Activated T-cell treated with anti-CD3 and anti-CD28 coated beads, Interleukin-2, amount 50 U/mL, for 72 hours (primary cell): ENCODE measurements at places on chromosomes 2 and 18. TPM values are rescaled to one million over a fixed set of nuclear protein-coding genes. Genes with fewer than 3 reads are reported as not detected.
A peak's percentile ranks its signal among the peaks of the same experiment; 100 is the strongest.

- no peak for DNase-seq
Observed at GRCh38 chr18:2987876-2988790, 24.8 kb downstream of the LPIN2 start.

NMUR1 gene
- total RNA-seq = 0.21 TPM

- no peak for DNase-seq
Observed at GRCh38 chr2:8391126-8391525, 290.7 kb upstream of the ID2 start.

- DNase-seq = no peak
Observed at GRCh38 chr2:120626566-120626965, 109.1 kb upstream of the GLI2 start.

SPHKAP gene
- total RNA-seq = not detected

GRCh38 chr2:70887550-70888246 is 48.0 kb upstream of the ATP6V1B1 start:
- peak; percentile 70 for DNase-seq

DNA sequence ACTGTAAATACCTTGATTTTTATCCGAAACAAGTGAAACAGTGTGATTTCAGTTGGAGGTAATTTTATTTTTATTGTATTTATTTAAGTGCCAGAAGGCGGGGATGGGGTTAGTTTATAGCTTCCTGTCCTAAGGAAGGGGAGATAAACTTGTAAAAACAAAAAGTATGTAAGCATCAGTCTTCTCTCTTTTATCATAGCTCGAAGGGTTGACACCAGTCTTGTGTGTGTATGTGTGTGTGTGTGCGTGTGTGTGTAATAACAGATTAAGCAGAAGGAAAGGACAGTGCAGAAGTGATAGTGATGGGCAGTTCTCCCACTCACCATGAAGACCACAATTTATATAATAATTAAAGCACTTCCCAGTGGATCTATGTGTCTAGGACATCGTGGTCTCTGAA is 793.3 kb downstream of the PLCL1 start:
- no peak for DNase-seq

- DNase-seq = no peak
Observed at GRCh38 chr18:6683112-6683876, 46.2 kb upstream of the ARHGAP28 start.

DNA sequence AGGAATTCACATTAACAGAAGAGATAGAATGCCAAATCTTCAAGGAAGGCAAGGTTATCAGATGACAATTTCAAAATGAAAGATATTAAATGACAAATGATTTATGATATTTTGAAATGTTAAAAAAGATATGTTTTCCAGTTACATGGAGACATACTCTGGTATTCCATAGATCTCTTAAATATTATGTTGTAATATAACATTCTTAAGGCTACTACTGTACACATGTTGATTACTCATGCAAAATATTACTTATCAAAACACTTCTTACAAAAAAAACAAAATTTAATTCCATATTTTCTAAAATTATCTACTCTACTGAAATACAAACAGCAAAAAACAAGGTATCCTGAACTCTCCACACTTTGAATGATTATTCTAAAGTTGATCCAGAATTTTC is 22.9 kb downstream of the RTTN start:
- DNase-seq = no peak

LIPG gene
- 0.12 TPM for total RNA-seq

GRCh38 chr2:73977466-73977865 is 7.2 kb upstream of the TET3 start:
- no peak for DNase-seq

DNA sequence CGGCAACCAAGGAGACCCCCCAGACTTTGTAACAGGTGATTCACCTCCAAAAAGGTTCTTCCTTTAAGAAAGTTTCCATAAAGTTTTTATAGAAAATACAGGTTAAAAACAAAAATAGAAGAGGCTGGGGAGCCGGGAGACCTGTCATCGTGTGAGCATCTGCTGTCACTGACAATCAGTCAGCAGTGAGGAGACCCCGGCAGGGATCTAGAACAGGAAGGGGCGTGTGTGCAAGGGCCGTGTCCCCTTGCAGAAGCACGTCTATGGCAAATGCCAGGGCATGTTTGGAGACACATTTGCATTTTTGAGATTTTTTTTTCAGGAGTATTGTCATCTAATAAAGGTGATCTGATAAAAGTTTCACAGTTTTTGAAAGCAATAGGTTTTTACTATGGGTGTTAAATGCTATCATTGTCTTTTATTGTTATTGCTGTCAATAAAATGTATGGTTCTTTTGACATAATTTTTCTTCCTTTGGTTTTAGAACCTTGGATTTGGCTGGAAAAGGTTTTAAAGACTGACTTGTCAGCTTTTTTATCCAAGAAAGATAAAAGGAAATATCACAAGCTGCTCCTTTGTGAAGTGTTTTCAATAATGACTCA is 52.1 kb downstream of the MTCL1 start:
- no peak for DNase-seq

ABCG5 gene
- not detected for total RNA-seq

ATP9B gene
- 24.1 TPM for total RNA-seq

EPB41L3 gene
- 4.9 TPM for total RNA-seq

- peak; percentile 39 for DNase-seq
Observed at GRCh38 chr18:23871410-23871809, 143.1 kb upstream of the TTC39C start.

TSPYL6 gene
- not detected for total RNA-seq

- DNase-seq = no peak
Observed at GRCh38 chr2:169294001-169294675, 68.2 kb downstream of the LRP2 start.

HOXD12 gene
- not detected for total RNA-seq

PAX8 gene
- total RNA-seq = 4.3 TPM

DNA sequence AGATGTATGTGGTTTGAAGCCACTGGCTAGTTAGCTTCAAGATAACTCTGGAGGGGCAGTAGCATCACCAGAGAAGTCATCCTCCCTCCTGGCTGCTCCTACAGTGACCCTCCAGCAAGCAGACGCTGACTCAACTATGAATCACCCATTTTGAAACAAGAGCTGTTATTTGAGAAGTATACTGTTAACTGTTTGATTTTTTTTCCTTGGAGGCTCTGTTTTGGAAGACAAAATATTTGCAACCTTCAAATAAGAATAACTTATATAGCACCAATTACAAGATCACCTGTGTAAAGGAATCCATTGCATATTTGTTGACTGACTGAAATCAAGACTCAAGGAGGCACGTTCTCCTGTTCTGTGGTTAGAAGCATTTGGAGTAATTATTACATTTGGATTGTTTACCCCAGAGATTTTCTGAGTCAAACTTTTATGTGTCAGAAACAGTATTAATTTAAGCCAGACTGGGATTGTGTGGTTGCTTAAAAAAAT is 313.8 kb downstream of the MTX2 start:
- no peak for DNase-seq

DNA sequence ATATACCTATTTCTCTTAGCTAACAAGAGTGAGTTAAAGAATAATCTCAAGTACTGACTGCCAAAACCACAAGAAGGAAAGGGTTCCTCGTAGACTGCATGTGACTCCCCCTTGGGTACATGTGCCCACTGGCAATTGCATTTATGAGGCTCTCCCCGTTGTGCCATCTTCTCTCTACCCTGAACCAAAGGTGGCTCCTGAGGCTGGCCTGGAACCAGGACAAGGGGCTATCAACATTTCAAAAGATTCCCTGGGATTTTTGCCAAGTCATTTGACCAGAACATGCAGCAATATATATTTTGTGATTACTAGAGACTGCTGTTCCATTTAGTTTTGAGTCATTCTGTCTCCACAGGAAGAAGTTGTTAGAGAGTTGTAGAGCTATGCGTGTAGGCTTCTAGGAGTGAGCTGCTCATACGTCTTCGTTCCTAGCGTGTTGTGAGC is 45.8 kb downstream of the LAMA3 start:
- no peak for DNase-seq

- no peak for DNase-seq
Observed at GRCh38 chr2:10524341-10524740, 76.2 kb upstream of the ODC1 start.

DNA sequence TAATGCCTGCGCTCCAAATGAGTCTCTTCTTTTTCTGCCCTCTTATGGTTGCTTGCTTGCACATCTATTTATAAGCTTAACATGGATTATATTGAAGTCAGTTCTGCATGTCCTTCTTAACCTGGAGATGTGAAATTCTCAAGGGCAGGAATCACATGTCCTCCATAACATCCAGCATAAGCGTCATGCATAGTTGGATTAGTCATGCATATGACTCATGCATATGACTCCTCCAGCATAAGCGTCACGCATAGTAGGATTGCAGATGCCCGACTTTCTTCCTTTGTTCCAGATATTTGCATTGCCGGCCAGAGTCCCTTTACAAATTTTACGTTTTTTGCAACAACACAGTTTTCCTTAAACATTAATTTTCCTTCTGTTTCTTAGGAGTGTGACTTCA is 308.6 kb downstream of the TGIF1 start:
- no peak for DNase-seq

CGREF1 gene
- total RNA-seq = 0.81 TPM

SCN3A gene
- 0.24 TPM for total RNA-seq

DNA sequence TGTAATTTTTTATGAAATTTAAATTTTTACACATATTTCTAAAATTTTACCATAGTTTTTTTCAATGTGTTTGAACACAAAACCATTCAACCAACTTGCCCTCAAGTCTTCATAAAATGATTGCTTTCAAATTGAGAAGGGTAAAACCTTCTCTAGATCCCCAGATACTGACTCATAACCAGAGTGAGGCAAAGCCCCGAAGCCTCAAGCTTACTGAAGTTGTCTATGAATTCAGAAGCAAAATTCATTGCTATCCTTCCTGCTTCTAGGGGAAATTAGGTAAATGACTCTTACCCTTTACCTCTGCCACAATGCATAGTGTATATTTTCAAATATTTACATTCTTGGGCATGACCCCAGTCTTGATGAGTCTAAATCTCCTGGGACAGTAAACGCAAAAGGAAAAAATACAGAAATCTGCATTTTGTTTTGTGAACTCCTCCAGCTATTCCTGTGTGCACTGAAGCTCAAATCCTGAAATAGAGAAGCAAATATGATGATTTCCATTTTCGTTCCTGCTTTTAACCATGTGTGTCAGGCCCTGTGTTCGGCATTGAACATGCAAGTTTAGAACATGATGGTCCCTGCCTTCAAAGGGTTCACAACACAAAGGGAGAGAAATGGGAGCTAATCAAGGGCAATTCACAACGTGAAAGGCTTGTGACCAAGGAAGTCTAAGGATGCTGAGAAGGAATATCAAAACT is 246.3 kb downstream of the SUCLG1 start:
- peak; percentile 13 for DNase-seq

GRCh38 chr18:30652387-30652786 is 390.2 kb downstream of the DSC3 start:
- DNase-seq = no peak

COBLL1 gene
- 0.58 TPM for total RNA-seq

- no peak for DNase-seq
Observed at GRCh38 chr2:25557179-25558036, 116.0 kb downstream of the DTNB start.

- no peak for DNase-seq
Observed at GRCh38 chr2:29224693-29225551, 109.7 kb downstream of the CLIP4 start.

- no peak for DNase-seq
Observed at GRCh38 chr2:213104092-213104902, 47.1 kb downstream of the IKZF2 start.

CPO gene
- total RNA-seq = 0.21 TPM

GRCh38 chr2:98172951-98173350 is 86.0 kb downstream of the VWA3B start:
- no peak for DNase-seq

UPP2 gene
- total RNA-seq = not detected
